ENCODE measurements at places on chromosomes 16 and 17. TPM values are rescaled to one million over a fixed set of nuclear protein-coding genes. Genes with fewer than 3 reads are reported as not detected.

TRPV3 gene
- total RNA-seq = 3.6 TPM

SGCA gene
- total RNA-seq = not detected

DNA sequence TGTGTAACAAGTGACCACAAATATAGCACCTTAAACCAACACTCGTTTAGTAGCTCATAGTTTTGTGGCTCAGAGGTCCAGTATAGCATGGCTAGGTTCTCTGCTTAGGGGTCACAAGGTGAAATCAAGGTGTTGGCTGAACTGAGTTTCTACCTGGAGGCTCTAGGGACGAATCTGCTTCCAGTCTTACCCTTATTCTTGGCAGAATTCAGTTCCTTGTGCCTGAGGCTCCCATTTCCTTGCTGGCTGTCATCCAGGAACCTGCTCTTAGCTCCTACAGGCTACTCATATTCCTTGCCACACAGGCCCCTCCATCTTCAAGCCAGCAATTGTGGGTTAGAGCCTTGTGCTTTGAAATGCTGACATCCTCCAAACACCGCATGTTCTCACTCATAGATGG, 212.3 kb upstream of the CDH13 start:
- no peaks in the 10 kb centered on the region for H3K36me3 ChIP-seq
- no peak overlapping the region for H3K4me3 ChIP-seq
- no peak for DNase-seq
- H3K27me3 ChIP-seq = no peaks in the 10 kb centered on the region
- H3K27ac ChIP-seq = no peak overlapping the region

DNA sequence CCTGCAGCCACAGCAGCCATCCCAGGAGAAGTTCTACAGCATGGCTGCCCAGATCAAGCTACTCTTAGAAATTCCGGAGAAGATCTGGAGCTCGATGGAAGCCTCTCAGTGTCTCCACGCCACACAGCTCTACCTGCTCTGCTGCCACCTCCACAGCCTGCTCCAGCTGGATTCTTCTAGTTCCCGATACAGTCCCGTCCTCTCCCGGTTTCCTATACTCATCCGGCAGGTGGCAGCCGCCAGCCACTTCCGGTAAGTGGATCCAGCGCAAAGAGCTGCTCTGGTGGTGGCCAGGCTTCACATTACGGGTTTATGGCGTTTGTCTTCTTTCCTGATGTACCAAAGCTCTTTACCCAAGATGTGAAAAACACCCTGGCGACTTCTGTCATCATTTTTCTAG, 3.6 kb downstream of the COG1 start:
- no peak for DNase-seq
- H3K27ac ChIP-seq = no peak overlapping the region
- H3K36me3 ChIP-seq = peaks cover 46% of the 10 kb centered on the region
- H3K4me3 ChIP-seq = no peak overlapping the region
- H3K4me1 ChIP-seq = peaks cover 14% of the 10 kb centered on the region
- no peaks in the 10 kb centered on the region for H3K27me3 ChIP-seq

DNA sequence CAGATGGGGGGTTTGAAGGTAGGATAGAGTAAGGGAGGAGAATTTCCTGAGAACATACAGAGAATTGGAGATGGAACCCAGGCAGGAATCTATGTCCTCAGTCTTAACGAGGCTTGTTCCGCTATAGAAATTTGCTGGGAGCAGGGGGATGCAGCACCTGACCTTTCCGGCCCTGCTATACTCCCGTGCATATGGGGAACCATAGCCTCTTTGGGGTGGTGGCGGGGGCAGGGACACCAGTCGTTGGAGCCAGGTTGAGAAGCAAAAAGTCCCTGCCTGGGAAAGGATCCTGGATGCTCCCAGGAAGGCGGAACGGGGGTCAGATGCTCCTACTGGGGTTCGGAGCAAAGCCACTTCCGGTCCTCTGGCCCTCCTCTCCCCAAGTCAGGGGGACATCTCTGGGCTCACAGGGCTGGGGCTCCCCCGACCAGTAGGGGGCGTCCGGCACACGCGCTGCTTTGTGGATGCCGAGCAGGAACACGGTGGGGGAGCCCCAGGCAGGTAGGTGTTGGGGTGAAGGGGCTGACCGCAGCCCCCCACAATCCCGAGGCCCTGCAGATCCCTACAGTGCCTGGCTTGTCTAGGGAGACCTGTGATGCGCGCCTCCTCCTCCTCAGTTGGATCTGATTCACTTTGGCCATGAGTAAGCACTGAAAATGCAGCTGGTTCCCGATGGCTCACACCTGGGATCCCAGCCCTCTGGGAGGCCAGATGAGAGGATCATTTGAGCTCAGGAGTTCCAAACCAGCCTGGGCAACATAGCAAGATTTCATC, 15.5 kb upstream of the TFAP4 start:
- H3K36me3 ChIP-seq = no peaks in the 10 kb centered on the region
- no peak overlapping the region for H3K27ac ChIP-seq
- H3K27me3 ChIP-seq = no peaks in the 10 kb centered on the region
- peak overlapping the region; percentile 42 for H3K4me3 ChIP-seq

GRCh38 chr16:66534376-66534799, 15.5 kb downstream of the TK2 start:
- H3K4me3 ChIP-seq = no peak overlapping the region
- no peaks in the 10 kb centered on the region for H3K27me3 ChIP-seq
- H3K27ac ChIP-seq = no peak overlapping the region
- DNase-seq = no peak
- no peaks in the 10 kb centered on the region for H3K4me1 ChIP-seq
- H3K36me3 ChIP-seq = no peaks in the 10 kb centered on the region

GRCh38 chr17:59627770-59628171, 8.1 kb downstream of the CLTC start:
- H3K4me3 ChIP-seq = no peak overlapping the region
- no peaks in the 10 kb centered on the region for H3K27me3 ChIP-seq
- no peak overlapping the region for H3K27ac ChIP-seq
- DNase-seq = no peak
- peaks cover 27% of the 10 kb centered on the region for H3K36me3 ChIP-seq

GRCh38 chr16:9134739-9135138, 43.3 kb downstream of the HAPSTR1 start:
- 0 out of 2 replicates have a peak, but pooled peaks cover 4% of the 10 kb centered on the region for H3K4me1 ChIP-seq
- H3K4me3 ChIP-seq = no peak overlapping the region
- H3K27ac ChIP-seq = no peak overlapping the region
- no peaks in the 10 kb centered on the region for H3K36me3 ChIP-seq
- DNase-seq = peak; percentile 60
- no peaks in the 10 kb centered on the region for H3K27me3 ChIP-seq
